ENCODE measurements at places on chromosomes 16 and 17. TPM values are rescaled to one million over a fixed set of nuclear protein-coding genes. Genes with fewer than 3 reads are reported as not detected.
A peak's percentile ranks its signal among the peaks of the same experiment; 100 is the strongest.

GRCh38 chr17:31321481-31321880, at the start of gene EVI2A:
Gene EVI2A (minus strand): TSS chr17:31321622. CDS start chr17:31319013, 2,609 bp downstream.
- no peak for DNase-seq

GRCh38 chr16:58026705-58027160, 1.2 kb downstream of the MMP15 start:
- peak; percentile 47 for DNase-seq

DNA sequence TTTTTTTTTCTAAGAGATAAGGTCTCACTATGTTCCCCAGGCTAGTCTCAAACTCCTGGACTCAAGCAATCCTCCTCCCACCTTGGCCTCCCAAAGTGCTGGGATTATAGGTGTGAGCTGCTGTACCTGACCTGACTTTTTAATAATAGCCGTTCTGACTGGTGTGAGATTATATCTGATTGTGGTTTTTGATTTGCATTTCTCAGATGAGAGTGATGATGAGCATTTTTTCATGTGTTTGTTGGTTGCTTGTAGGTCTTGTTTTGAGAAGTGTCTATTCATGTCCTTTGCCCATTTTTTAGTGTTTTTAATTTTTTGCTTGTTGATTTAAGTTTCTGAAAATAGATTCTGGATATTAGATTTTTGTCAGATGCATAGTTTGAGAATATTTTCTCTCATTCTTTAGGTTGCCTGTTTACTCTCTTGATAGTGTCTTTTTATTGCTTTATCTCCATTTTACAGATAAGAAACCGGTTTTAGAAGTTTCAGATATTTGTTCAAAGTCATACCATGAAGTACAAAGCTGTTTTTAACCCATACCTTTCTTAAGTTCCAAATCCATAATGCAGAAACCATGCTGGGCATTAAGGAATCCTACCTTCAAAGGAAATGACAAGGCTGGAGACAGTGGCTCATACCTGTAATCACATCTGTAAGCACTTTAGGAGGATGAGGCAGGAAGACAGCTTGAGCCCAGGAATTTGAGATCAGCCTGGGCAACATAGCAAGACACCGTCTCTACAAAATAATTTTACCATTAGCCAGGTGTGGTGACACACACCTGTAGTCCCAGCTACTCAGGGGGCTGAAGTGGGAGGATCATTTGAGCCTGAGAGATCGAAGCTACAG, 168.4 kb upstream of the TBX2 start:
- DNase-seq, result no peak

GRCh38 chr17:80269405-80269807, 8.8 kb downstream of the RNF213 start:
- DNase-seq, result no peak

DNA sequence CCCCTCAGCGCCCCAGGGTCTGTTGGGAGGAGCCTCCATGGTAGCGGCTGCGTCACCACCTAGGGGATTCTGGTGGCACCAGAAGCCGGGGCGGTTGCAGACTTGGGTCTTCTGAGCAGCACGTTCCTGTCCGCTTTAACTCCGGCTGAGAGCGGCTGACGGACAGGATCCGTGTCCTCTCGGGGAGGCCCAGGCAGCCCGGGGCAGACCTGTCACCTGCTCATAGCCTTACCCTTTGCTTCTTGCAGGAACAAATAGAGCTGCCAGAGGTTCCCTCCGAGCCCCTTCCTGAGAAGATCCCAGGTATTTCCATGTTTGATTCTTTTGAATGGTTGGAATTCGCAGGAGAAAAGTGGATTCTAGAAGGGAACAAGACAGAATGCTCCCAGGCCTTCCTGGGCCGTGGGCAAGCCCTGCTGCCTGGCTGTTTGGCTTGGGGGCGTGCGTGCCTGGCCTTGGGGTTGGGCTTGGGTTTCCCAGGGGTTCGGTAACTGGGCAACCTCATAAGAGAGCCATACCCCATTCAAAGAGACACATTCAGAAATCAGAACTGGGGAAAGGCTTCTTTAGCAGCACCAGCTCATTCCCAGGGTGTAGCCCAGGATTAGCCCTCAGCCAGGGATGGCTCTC, 6.6 kb downstream of the CHMP6 start:
- no peak for DNase-seq

GRCh38 chr16:79982361-79982760, 381.8 kb upstream of the MAF start:
- DNase-seq, result no peak

- DNase-seq, result no peak
Observed at GRCh38 chr17:48901241-48901640, 7.0 kb upstream of the UBE2Z start.

- DNase-seq, result no peak
Observed at GRCh38 chr17:66985338-66986237, 21.1 kb downstream of the CACNG4 start.

DNA sequence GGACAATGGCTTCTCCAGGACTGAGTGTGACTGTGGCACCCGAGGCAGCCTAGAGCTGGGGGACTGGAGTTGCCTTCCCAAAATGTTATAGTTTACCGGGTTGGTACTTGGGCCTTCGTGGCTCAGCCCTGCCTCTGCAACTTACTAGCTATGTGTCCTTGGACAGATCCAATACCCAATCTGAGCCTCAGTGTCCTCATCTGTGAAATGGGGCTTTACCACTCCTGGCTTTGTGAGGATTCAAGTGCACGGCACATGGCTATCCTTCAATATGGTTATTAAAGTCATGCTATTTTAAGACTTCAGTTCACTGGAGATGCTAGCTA, 9.6 kb downstream of the IRX5 start:
- DNase-seq, result no peak

GRCh38 chr16:26317885-26318284, 626.1 kb downstream of the HS3ST4 start:
- no peak for DNase-seq

- no peak for DNase-seq
Observed at GRCh38 chr17:63517825-63518534, 5.2 kb upstream of the KCNH6 start.

DNA sequence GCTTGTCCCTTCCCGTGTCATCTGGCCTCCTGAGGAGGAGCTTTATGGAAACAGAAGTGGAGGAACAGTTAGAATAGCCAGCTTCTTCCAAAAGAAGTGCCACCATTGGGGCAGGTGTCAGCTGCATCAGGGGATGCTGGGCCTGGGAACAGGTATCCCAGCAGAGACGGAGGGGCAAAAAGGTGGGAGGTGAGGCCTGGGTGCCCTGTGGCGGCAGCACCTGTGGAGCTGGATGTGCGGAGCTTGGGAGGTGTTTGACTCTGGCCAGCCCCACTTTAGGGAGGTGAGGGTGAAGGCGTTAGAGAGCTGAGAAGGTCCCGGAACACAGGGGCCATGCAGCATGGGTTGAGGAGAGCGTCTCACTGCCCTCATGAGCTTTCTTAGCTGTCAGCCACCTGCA, 5.2 kb downstream of the SMCR8 start:
- DNase-seq, result no peak

DNA sequence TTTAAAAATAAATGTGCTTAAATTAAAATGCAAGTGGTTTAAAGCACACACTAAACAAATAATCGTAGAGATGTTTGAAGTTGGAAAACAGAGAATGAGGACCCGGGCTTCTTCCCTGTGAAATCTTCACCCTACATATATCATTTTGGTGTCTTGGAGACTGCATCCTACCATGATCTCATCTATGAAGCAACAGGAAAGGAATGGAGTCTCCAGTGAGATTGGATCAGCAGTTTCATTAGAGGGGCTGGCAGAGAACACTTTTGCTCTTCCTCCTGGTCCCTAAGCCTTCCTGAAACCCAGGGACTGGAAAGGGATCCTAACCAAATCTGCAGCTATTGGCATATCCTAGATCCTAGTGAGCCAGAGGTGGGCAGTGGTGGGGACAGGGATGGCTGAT, 85.0 kb downstream of the GRIN2A start:
- DNase-seq, result no peak

DNA sequence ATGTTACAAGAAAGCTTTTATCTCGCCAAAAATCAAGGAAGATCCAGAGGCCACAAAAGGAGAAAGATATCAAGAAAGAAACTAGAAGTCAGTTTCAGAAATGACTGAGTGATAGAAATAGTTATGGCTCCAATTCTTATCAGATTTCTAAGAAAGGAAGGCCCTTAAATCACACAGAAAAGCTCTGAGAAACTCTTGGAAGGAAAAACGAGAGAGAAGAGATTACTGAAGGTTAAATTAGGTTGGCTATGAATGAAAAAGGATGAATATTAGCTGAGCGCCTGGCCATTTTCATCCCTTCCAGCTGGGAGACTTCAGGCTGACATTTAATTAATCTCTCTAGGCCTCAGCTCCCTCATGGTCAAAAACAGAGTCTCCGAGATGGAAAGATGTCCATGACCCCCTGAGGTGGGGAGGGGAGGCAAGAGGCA, 72.3 kb downstream of the CYTH1 start:
- no peak for DNase-seq

- DNase-seq, result no peak
Observed at GRCh38 chr17:80749611-80750010, 205.0 kb downstream of the RPTOR start.

GRCh38 chr16:24776501-24777220, 47.2 kb downstream of the TNRC6A start:
- peak; percentile 29 for DNase-seq

- peak; percentile 79 for DNase-seq
Observed at GRCh38 chr17:12983991-12984884, 33.6 kb downstream of the ELAC2 start.

GRCh38 chr17:12421646-12422306, 243.9 kb upstream of the MYOCD start:
- DNase-seq, result no peak

GRCh38 chr16:9062301-9062700, 29.1 kb upstream of the HAPSTR1 start:
- DNase-seq, result no peak

Gene CTRB1
- 37,242 TPM for total RNA-seq

Gene EVPLL
- not detected for total RNA-seq

Gene GUCY2D
- total RNA-seq, result not detected

Gene CACNG5
- 0.22 TPM for total RNA-seq

Gene CD300LB
- 0.14 TPM for total RNA-seq

Gene TAC4
- not detected for total RNA-seq

Gene RPS2
- 2,940 TPM for total RNA-seq

Gene SHCBP1
- total RNA-seq, result 0.66 TPM

Gene GP1BA
- total RNA-seq, result not detected

All from pancreas (tissue), 10 donors.